ENCODE measurements at places on chromosomes 1 and 21.
A peak's percentile ranks its signal among the peaks of the same experiment; 100 is the strongest.

DNA sequence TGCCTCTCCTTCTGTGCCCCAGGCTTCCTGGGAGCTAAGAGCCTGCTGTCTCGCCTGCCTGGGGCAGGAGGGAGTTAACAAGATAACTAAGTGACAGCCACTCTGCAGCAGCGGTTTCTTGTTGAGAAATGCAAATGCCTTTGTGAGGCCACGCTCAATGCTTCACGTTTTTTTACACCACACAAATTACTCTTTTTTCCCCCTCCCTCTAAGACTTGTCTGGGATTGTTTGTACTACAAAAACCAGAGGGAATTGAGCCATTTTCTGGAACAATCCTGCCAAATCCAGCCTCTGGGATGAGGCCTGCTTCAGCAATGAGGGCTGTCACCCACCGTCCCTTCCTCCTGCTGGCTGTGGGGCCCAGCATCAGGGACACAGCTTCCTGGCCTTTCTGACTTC lies 119.6 kb downstream of the ACTL8 start:
- DNase-seq, result no peak

GRCh38 chr21:45326169-45326851 lies 38.6 kb upstream of the POFUT2 start:
- no peak for DNase-seq

GRCh38 chr1:95386371-95386770 lies 152.4 kb downstream of the RWDD3 start:
- no peak for DNase-seq

- DNase-seq, result no peak
Measured at GRCh38 chr1:174764191-174764590, 235.6 kb upstream of the CACYBP start.

DNA sequence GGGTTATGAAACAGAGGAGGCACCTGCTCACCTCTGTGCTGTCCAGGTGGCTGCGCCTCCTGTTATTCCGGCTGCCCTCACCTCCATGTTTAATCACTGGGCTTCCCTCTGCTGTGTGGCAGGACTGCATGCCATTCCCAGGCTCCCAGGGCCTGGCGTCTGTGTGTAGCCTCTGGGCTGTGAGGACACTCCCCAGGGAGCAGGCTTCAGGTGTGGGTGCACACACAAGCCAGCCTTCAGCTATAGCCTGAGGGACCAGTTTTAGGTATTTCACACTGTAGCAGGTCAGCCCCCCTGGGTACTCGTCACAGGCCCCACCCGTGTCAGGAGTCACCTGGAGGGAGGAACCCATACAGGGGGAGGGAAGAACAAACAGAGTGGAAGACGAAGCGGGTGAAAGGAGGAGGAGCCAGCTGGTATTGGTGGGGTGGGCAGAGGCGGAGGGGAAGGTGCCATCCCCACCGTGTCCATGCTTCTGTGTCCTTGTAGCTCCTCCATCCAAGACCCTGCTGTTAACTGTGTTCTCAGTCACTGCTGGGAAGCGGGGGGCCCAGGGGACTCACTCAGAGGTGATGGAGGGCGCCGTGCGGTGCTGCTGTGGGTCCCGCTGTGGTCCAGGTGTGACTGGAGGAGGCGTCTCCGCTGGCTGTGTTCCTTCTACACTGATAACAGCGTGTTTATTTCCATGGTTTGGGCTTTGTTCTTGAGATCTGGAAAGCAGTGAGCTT lies 158.6 kb downstream of the PGBD5 start:
- DNase-seq, result no peak

- no peak for DNase-seq
Measured at GRCh38 chr1:36965275-36966159, 68.8 kb downstream of the GRIK3 start.

- peak; percentile 6 for DNase-seq
Measured at GRCh38 chr1:204254031-204254661, 40.4 kb upstream of the GOLT1A start.

- no peak for DNase-seq
Measured at GRCh38 chr1:241810769-241811405, 37.1 kb upstream of the EXO1 start.

- DNase-seq, result no peak
Measured at GRCh38 chr1:57632401-57632800, 208.5 kb upstream of the DAB1 start.

GRCh38 chr1:150972417-150972940 lies 2.2 kb downstream of the CERS2 start:
- DNase-seq, result no peak

DNA sequence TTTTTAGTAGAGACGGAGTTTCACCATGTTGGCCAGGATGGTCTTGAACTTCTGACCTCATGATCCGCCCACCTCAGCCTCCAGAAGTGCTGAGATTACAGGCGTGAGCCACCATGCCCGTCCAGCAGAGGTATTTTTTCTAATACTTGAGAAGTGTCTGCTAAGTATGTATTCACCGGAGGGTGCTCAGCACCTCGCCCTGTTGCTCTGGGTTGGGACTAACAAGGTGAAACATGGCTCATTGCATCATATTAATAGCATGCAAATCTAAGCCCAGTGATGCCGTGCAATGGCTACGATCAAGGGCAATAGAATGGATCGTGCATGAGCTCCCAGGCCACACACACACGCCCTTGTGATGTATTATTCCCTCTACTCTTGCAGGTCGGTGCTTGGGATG lies 68.7 kb downstream of the PDE9A start:
- DNase-seq, result no peak

DNA sequence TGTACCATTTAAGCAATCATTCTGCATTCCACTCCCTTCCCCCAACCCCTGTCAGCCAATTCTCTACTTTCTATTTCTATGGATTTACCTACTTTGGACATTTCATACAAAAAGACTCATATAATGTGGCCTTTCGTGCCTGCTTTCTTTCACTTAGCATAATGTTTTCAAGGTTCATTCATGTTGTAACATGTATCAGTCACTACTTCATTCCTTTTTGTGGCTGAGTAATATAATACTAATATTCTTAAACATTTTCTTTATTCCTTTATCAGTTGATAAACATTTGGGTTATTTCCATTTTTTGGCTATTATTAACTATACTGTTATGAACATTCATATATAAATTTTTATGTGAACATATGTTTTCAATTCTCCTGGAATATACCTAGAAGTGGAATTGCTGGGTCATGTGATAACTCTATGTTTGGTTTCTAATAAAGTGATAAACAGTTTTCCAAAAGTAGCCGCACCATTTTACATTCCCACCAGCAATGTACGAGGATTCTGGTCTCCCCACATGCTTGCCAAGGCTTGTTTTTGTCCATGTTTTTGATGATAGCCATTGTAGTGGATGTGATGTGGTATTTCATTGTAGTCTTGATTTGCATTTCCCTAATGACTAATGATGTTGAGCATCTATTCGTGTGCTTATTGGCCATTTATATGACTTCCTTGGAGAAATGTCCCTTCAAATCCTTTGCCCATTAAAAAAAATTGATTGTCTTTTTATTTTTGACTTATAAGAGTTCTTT lies 61.9 kb upstream of the GNG12 start:
- no peak for DNase-seq

GRCh38 chr1:111201275-111202090 lies 1.0 kb upstream of the DENND2D start:
- DNase-seq, result no peak

- DNase-seq, result peak; percentile 32
Measured at GRCh38 chr21:44927587-44928461, 7.1 kb upstream of the ITGB2 start.

DNA sequence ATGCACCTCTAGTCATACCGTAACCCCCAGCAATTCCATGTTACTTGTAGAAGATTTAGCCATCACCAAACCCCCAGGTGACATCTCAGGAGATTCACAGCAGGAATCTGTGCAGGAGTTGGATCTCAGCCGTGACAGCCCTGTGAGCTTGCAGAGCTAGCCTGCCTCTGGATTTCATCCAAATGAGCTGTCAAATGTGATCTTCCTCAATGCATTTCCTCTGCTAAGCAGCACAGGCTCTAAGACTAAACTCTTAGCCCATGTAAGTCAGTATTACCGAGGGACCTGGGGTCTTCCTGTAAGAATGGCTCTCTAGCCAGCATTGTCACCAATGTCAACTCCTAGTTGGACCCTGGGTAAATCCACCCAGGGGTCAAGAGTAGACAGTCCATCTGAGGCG lies 41.7 kb downstream of the UMODL1 start:
- no peak for DNase-seq

- DNase-seq, result no peak
Measured at GRCh38 chr1:35580949-35581388, 7.9 kb downstream of the TFAP2E start.

- DNase-seq, result no peak
Measured at GRCh38 chr1:23449958-23450357, 25.4 kb upstream of the TCEA3 start.

All from bone marrow (tissue), 2 donors.